ENCODE measurements at places on chromosomes 1 and 21.

GRCh38 chr1:204151552-204152309 is at the start of gene ETNK2:
Gene ETNK2, minus strand, starts transcription at chr1:204152044. Its CDS starts 192 bp downstream, at chr1:204151852.
- peak; percentile 36 for DNase-seq

GRCh38 chr1:48047116-48047515 is 49.9 kb upstream of the TRABD2B start:
- no peak for DNase-seq

DNA sequence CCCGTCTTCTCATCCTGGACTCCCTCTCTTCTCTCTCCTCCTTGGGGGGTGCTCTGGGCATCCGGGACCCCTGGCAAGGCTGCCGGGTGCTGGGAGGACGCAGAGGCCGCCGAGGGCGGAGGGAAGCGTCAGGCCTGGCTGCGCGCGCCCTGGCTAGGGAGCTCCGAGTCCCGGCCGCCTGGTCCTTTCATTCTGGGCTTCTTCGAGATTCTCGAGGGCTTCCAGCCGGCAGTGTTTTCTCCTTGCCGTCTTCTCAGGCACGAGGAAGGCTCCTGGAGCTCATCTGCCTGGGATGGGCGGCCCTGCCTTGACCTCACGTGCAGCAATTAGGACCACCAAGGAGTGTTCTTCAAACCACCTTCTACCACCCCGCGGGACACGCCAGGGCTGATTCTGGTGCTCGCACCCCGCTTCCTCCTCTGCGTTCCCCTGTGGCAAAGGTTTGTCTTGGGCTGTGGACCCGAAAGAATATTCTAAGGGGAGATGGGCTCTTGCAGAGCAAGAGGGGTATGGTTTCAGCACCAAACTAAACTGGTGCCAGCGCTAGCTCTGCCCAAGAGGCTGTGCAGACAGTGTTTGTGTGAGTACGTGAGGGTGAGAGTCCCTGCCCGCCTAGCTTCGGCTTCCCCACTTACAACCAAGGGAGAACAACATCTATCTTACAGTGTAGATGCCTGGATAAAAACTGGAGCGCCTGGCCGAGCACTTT is 36.5 kb downstream of the PIK3CD start:
- no peak for DNase-seq

DNA sequence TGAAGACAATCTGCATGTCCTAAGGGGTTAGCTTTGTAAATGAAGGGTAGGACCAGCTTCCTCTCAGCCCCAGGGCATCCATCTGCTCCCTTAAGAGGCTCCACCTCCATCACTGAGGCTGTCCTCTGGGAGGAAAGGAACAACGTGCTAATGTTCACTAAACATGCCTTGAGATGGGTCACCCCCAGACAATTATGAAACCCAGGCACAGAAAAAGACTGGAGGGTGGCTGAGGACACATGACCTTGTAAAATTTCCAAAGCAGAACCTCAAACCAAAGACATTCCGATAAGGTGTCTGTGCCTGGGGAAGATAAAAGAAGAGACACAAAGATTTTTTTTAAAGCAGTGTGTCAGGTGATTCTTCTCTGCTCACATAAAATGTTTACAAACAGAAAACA is 37.6 kb upstream of the ZNF124 start:
- no peak for DNase-seq

DNA sequence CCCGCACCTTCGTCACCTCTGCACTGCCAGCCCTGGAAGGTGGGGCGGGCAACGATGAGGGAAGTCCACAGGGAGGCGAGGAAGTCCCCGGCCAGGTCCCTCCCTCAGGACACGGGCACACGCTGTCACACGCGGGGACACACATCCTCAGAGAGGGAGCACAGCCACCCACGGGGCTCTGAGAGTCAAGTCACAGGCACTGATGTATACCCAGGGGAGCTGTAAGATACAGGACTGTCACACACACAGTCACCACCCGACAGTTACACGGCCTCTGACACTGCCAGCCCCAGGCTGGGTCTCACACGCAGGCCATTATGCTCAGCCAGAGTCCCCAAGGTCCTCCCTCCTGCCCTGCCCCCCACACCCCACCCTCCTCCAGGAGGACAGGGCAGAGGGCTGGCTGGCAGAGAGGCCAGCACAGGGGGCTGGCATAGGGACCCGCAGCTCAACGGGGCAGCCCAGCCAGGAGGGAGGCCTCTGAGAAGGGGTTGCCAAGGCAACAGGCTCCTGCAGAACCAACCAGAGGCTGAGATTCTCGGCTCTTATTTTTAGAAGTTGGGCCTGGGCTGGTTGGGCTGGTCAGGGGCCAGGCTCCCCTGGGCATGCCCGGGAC is 17.7 kb upstream of the ADGRB2 start:
- no peak for DNase-seq

GRCh38 chr1:199151634-199152425 is 513.0 kb downstream of the PTPRC start:
- DNase-seq = no peak

GRCh38 chr1:79817031-79817560 is 810.6 kb upstream of the ADGRL4 start:
- no peak for DNase-seq

- no peak for DNase-seq
These were observed 119.8 kb upstream of the ZBTB40 start for GRCh38 chr1:22331618-22332423.
